ENCODE measurements at places on chromosomes 4 and X.

GRCh38 chr4:77631276-77631675 lies 25.7 kb downstream of the CXCL13 start:
- DNase-seq, result no peak

DNA sequence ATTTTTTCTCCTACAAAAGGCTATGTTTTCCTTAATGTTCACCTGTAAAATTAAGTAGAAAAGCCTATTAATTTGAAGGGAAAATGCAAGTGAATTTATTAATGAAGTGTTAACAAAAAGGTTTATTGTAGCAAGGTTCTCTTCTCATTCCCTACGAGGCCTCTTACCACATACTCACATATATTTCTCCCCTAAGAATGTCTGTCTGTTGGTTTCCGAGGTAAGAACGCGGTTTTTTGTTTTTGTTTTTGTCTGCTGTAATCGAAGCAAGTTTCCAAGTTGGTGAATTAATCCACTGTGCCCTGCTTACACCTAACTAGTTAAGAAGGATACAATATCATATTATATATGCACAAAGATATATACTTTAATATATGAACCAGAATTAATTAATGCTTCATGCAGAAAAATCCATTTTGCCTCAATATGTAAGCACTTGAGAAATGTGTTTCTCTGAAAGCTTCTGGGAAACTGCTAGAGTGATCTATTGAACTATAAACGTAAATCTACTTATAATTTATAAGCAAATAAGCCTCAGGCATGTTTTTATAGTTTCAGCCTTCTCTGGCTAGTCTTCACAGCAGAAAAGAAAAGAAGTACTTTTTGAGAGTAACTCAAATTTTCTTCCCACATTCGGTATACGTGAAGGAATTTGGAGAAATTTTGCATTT lies 120.8 kb downstream of the EGF start:
- no peak for DNase-seq

GRCh38 chr4:61866378-61867030 lies 666.4 kb downstream of the ADGRL3 start:
- DNase-seq, result no peak

- no peak for DNase-seq
Measured at GRCh38 chrX:150258176-150258425, 105.0 kb upstream of the MAMLD1 start.

GRCh38 chr4:112029771-112030171 lies 115.5 kb upstream of the FAM241A start:
- no peak for DNase-seq

DNA sequence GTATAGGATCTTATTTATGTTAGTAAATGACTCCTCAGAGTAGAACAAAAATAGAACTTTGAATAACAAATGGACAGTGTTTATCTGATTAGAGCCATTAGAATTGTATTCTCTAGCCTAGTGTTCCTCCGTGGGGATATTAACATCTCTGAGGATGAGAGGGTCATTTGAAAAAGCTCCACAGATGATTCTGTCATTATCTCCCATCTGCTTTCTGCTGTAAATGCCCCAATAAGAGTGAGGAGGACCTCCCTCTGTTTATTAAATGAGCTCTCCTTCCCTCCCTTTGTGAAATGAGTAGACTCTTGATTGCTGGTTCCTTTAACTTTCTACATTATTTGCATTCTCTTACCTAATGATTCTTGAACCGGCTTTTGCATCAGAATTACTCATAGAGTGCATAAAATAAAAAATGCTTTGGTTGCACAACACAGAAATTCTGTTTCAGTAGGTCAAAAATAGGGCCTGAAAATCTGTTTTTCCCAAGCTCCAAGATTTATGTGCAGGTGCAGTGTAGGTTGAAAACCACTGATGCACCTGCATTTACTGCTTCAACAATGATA lies 18.0 kb downstream of the GC start:
- no peak for DNase-seq

GRCh38 chrX:109936598-109936997 lies 66.3 kb upstream of the TMEM164 start:
- no peak for DNase-seq

DNA sequence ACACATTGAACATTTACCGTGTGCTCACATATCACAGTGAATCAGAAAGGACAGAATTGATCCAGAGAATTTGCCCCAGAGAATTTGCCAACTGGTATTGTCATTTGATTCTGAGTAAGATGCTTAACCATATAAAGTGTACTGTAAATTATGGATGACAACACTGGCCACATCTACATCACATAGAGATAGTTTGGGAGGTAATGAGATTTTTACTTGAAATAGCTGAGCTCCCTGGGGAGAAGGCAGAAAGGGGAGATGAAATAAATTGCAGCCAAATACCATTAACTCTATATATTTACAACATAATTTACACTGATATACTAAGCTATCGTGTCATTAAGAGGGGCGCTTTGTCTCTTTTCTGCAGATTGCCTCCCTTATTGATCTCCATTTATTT lies 564.0 kb downstream of the KCNIP4 start:
- DNase-seq, result no peak

DNA sequence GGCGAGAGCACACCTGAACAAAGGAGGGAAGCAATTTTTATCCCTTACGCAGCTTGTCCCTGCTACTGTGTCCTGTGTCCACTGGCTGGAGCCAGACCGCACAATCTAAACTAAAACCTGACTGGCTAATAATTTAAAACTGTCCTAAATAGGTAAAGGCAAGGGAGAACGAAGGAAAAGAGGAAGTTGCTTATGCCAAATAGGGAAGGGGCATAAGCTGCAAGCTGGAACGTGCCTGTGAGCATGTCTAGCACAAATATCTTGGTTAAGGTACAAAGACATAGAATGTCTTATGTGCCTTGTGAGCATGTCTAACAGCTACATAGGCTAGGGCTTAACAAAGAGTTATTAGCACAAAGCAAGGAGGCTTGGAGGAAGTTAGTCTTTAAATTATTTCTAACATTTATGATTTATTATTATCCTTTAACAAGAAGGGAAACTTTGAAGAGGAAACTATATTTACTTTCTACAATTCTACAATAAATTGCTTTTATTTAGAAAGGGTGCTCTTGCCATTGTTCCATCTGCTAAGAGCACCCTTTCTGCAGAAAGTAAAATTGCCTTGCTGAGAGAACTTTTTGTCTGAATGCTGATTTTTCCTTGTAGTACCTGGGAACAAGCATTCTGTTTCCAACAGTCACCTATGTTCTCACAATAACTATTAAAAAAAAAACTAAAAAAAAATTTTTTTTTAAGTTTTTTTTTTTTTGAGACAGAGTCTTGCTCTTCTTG lies 80.6 kb upstream of the CBR4 start:
- DNase-seq, result no peak

GRCh38 chr4:6148506-6149205 lies 51.7 kb downstream of the JAKMIP1 start:
- no peak for DNase-seq

- no peak for DNase-seq
Measured at GRCh38 chr4:153904011-153904410, 115.1 kb upstream of the SFRP2 start.

GRCh38 chr4:54440394-54441136 lies 211.5 kb downstream of the PDGFRA start:
- DNase-seq, result no peak

DNA sequence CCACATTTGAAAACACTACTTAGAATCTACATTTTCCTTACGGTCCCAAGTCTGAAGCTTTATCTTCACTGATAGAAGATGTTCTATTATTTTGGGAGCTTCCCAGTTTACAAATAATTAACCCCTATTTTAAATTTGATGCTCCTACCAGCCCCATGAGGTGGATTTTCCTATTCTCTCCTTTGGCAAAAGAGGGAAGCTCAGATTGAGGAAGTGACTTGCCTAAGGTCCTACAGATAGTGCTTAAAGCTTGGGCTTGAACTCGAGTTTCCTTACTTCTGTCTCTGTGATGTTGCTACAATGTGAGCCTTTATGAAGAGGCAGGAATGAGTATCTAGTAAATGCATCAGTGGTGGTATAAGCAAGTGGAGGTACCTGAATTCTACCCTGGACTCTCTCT lies 27.5 kb downstream of the HEPH start:
- no peak for DNase-seq

- DNase-seq, result no peak
Measured at GRCh38 chrX:85017721-85018120, 14.0 kb downstream of the APOOL start.

DNA sequence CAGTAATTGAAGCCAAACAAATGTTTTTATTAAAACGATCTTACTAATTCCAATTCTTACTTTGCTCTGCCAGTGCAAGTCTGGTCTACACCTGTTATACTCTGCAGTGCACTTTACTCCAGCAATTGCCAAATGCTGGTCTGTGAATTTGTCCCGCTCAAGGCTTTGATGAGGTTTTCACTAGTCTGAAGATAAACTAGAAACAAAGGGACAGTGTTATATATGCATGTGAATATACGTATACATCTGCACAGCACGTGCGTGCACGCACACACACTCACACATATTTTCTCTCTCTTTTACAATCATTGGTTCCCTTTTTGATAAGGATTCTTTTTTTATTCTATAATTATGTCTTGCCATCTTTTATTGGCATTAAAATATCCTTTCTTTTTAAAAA lies 88.5 kb upstream of the LCORL start:
- no peak for DNase-seq

DNA sequence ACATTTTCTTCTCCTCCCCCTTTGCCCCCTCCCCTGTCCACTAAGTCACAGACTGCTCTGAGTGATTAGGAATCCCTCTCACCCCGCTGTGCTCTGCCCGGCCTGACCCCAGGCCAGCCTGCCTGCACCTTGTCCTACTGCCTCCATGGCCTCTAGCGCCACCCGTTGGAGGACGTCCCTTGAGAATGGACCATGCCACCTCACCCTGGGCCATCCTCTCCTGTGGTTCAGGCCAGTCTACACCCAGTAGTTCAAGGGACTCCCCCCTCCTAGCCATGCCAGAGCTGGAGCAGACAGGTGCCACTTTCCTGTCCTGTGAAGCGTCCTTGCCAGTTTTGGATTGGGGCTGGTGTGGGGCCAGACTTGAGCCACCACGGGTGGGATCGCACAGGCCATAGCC lies 9.7 kb upstream of the IRAK1 start:
- no peak for DNase-seq

DNA sequence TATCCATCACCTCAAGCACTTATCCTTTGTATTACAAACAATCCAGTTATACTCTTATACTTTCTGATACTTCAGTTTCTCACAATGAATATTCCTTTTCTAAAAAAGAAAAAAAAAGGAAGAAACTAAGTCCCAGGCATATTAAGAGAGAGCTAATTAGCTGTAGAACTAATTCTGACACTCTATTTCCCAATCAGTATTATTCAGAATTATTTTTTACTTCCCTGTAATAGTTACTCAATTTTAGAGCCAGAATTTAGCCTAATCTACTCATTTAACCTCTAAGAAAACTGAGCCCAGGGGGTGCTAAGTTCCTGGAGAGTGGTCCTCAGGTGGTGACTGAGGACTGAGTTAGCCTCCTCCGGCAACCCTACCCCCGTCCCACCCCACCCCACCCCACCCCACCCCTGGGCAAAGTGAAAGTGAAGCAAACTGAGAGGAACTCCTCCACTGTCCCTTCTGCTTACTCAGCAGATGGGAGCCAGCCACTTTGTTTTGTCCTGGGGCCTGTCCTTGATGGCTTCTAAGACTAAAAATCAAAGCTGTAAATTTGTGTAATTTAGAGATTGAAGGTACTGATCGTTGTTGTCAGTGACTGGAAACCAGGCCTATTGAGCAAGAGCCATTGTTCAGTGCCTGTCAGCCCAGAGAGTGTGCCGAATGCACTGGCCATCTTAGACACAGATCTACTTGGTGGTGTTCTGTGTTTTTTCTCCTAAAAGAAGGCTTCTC lies 162.1 kb downstream of the CBR4 start:
- DNase-seq, result no peak

DNA sequence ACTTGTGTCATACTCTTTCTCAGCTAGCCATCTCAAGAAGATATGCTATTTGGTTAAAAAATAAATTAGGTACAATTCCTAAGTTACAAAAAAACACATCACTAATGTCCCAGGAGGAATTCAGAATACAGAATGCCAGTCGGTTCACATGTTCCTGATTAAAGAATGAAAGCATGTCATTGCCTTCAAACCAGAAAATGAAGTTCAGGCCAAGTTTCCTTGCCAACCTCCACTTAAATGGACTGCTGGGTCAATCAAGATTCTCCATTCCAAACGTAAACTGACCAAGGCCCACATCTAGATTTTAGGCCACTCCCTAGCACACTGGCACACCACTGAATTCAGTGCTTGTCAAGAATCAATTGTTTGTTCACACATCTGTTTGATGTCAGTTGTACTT lies 6.5 kb downstream of the PIGA start:
- DNase-seq, result no peak

- no peak for DNase-seq
Measured at GRCh38 chr4:60913002-60913401, 287.1 kb upstream of the ADGRL3 start.

DNA sequence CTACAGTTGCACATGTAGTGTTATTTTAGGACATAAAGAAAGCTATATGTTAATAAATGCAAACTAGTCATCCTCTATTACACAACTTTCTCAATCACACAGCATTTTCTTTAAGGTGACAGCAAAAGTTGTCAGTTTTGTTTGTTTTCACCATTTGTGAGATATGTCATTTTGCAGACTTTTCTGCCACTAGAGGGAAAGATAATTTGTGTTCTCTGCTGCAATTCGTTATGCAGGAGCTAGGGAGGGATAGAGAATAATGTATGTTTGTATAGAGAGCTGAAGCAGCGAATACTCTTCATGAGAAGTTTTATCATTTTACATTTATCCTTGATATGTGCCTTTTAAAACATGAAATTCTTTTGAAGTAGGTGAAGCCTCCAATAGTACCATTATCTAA lies 670.6 kb upstream of the ATOH1 start:
- DNase-seq, result no peak

DNA sequence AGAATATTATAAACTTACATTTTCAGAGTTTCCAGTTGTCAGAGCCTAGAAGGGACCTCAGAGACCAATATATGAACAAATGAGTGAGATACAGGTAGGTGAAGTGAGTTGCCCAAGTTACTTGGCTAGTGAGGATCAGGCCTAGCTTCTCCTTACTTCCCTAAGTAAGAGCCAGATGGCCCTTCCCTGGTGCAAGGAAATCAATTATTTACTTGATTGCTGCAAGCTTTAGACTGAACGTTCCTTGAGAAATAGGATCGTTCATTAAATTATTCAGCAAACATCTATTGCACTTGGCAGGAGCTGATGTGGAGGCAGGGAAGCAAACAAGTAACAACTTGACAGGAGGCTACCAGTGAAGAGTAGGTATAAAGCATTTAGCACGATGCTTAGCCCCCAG lies 117.8 kb downstream of the EFHC2 start:
- DNase-seq, result no peak

DNA sequence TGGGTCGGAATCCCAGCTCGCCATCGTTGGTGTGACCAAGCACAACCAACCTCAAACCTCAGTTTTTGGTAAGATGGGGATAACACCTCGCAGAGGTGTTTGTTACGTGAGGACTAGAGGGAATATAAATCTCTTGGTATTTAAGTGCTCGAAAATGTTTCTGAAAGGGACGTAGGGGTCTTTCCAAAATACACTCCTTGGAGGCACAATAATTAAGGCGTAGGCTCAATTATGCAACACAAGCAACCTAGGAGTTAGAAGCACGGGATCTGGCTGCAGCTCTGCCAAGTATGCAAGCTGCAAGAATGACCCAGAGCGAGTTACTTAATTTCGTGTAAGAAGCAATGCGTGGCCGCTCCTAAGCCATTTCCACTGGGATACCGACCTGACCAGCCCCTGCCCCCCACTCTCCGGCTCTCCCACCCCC lies 552 bp downstream of the ADH5 start:
- no peak for DNase-seq

- DNase-seq, result no peak
Measured at GRCh38 chr4:75046226-75046625, 113.3 kb downstream of the PARM1 start.

Measured in stimulated activated CD8-positive, alpha-beta memory T cell treated with anti-CD3 and anti-CD28 coated beads, Interleukin-15, amount 100 ng/mL, for 4 hours (primary cell).